Effector CD4-positive, alpha-beta T cell (primary cell): ENCODE measurements at places on chromosomes 12 and 14.

- no peak for DNase-seq
Observed at GRCh38 chr14:68192935-68193334, 373.4 kb downstream of the RAD51B start.

GRCh38 chr12:113261847-113262470, 40.7 kb downstream of the TPCN1 start:
- DNase-seq, result no peak

DNA sequence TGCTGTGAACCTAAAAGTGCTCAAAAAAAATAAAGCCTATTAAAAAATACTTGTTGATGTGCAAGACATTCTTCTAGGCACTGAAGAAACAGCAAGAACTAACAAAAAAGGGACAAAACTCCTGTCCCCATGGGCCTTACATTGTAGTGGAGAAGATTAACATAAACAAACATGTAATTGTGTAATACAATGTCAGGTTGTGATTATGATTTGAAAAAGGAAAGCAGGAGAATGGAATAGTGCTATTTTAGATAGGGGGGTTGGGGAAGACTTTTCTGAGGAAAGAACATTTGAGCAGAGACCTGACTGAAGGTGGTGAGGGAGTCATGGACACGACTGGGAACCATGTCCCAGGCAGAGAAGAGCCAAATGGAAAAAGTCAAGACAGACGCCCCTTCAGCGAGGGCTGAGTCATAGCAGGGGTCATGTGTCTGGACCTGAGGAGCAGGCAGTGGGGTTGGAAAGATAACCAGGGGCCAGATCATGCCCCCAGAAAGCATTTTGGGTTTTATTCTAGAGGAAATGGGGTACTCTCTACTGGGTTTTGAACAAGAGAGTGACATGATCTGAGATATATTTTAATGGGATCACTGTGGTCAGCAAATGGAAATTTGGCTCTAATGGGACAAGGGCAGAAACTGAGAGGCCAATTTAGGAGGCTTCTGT, 19.4 kb upstream of the IFNG start:
- no peak for DNase-seq

- DNase-seq, result no peak
Observed at GRCh38 chr12:131537267-131537958, 173.5 kb upstream of the SFSWAP start.

DNA sequence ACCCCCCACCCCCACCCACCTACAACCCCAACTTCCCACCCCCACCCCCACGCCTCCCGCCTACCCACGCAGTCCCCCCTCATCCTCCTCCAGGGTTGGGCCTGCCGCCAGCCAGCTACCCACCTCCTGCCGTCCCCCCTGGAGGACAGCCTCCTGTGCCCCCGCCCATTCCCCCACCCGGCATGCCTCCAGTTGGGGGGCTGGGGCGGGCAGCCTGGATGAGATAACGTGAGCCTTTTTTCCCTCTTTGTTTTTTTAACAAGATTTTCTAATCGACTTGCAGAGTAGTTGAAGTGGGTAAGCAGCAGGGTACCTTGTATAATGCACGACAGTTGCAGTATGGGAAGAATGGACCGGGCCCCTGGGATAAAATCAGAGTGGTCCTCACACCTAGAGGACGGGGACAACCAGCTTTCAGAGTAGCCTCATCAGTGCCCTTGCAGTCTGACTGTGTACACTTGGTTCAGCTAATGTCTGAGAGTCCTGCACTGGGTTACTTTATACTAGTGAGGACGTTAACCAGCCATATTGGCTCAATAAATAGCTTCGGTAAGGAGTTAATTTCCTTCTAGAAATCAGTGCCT, 29.4 kb downstream of the CCNK start:
- no peak for DNase-seq

DNA sequence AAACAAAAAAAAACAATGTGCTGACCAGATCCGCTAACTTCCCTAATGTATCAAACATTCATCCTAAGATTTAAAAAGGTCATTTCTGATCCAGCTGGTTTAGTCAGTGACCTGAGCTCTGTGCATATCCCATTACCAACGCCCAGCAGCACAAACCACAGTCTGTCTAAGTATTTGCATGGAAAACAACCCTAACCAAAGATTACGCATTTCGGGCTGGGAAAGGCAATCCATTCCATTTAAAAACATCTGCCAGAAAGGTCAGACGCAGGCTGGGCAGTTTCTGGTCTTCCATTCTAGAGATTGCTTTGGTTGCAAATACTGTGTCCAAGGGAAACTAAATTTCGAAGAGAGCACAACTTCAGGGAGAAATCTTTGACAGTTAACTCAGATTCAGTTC, 234.9 kb downstream of the FLRT2 start:
- DNase-seq, result no peak

GRCh38 chr14:70536830-70537229, 2.0 kb upstream of the ADAM20 start:
- no peak for DNase-seq

DNA sequence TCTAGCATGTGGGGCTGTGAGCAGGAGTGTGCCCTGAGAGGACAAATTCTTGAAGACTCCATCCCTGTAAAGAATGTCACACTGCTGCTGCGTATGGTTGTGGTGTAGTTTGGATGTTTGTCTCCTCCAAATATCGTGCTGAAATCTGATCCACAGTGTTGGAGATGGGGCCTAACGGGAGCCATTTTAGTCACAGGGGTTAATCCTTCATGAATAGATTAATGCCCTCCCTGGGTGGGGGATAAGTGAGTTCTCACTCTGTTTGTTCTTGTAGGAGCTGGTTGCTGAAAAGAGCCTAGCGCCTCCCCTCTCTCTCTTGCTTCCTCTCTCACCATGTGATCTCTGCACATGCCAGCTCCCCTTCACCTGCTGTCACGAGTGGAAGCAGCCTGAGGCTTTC, 94.5 kb upstream of the VASH1 start:
- no peak for DNase-seq

DNA sequence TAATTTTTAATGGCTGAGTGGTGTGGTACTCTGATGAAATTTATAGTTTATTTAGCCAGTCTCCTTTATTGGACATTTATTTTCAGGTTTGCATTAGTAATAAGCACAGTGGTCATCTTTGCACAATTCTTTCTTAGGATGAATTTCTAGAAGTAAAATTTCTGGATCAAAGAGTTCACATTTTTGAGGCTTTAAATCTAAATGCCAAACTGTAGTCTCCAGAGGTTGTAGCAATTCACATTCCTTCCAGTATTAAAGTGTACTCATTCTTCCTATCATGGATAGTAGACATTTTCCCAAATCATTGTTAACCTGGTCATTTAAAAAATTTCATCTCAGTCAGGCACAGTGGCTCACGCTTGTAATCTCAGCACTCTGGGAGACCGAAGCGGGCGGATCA, 24.8 kb downstream of the SLC39A9 start:
- DNase-seq, result no peak

DNA sequence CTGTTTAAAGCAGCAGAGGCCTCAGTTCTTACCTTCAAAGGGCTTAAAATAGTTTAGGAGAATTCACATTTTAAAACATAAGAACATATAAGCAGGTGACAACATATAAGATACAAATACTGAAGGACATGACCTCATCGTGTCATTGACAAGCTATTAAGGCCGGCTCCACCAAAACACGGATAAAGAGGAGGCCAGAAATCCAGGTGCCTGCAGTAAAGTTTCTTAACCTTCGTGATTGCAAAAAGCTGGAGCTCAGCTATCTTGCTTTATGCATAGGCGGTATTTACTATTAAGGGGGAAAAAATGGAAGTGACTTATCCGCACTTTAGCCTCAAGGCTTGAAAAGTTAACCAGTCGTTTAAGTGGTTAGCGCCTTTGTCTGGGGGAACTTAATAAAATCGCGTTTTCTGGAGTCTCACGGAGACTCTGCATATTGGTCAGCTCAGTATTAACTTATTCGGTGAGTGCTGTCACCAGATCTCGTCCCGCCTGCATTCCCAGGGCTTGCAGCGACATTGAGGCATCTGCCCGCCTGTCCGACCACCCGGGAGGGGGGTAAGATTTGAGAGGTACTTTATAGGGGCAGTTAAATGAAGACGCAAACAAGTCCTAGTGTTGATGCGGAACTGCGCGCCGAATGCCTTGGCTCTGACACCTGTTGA, 1.1 kb upstream of the SP1 start:
- no peak for DNase-seq

DNA sequence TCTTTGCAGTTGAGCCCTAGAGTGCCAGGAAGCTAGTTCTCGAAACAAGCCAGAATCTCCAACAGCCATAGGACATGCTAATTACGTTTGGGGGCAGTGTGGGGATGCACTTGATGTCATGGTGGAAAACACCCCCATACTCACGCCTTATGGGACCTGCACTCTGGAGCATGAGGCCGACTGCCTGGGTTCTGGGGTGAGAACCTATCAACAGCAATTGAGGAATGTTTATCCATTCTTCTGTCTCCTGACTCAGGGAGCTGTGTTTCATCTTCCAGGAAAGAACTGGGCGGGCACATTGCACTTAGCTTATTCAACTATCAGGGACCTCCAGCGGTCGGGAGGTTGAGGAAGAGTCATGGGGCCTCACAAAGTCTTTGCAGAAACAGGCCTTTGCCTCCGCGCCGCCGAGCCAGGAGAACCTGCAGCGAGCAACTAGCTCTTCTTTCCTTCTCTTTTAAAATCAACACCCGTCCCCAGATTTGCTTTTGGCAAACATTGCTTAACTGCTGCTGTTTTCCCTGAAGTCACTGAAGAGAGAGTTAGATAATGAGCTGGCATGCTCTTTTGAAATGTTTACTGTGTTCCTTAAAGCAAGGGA, 226.1 kb upstream of the DIO3 start:
- DNase-seq, result no peak

- no peak for DNase-seq
Observed at GRCh38 chr14:99257673-99258221, 14.2 kb downstream of the BCL11B start.

DNA sequence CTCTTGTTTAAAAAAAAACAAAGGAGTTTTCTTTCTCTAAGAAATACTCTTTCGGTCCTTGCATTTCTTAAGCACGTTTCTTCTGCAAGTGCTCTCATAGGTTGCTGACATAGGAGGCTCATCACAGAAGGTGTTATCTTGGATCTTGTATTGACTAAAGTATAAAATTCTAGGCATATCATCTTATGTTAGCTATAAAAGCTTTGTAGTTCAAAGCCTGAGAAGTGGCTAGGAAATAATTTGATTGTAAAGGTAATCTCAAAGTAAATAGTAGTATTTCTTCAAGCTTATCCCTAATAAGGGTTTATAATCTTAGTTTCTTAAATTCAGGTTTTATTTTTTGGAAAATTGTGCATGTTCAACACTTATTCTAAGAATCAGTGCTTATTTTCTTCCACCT, 778.9 kb downstream of the TMTC2 start:
- DNase-seq, result no peak

DNA sequence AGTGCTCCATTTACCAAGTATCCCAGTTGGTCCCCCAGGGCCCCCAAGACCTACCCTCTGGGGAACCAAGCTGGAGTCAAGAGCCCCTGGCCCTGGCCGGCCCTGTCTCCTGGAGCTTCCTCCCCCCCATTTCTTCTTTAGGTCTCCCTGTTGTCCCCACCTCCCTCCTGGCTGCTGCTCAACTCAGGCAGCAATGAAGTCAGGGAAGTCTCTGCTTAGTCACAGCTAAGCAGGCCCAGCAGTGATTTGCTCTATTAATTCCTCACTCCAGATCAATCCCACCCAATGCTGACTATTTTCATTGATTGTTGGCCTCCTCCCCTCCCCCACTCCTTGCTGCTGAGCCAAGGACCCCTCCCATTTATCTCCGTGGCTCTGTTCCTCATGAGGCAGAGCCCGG, 28.3 kb downstream of the VSX2 start:
- DNase-seq, result no peak

GRCh38 chr12:124125203-124125871, 152.3 kb downstream of the ZNF664 start:
- no peak for DNase-seq

DNA sequence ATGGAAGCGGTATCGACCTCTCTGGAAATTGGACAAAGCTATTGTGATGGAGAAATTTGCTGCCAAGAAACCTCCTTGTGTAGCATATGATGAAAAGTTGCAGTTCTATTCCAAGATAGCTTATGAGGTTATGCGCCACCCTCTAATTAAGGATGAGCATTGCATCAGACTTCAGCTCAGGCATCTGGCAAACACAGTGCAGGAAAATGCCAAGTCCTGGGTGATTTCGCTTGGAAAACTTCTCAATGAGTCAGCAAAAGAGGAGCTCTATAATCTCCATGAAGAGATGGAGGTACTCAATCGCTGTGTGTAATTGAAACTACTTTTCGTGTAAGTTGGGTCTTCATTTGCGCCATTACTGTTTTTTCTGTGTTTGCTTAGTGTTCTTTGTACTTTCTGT, 51.2 kb downstream of the DNAH10 start:
- DNase-seq, result no peak

DNA sequence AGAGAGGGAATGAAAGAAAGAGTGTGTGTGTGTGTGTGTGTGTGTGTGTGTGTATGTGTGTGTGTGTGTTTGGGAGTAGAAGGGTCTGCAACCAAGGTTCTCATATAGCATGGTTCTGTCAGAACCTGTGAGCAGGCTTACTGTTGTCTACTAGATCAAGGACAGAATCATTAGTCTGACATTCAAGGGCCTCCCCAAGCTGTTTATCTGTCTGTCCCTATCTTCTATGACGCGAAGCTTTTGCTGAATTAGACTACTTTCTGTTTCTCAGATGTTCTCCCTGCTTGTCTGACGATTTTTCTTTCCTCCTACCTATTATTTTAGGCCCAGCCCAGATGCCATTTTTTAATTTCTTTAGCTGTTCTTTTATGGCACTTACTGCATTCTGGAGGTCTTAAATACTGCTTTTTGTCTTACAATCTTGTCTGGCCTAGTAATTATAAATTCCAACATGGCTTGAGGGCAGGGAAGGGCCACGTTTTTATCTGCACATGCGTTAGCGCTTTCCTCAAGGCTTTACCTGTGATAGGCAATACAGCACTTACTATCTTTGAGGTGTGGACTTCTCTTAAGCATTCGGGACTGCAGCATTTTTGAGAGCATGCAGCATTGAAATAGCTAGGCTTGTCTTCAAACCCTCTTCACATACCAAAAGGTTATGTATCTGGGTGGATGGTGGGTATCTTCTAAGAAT, 150.2 kb downstream of the TTLL5 start:
- DNase-seq, result no peak

- no peak for DNase-seq
Observed at GRCh38 chr14:53925201-53925766, 31.3 kb downstream of the BMP4 start.

GRCh38 chr12:82870771-82871377, 184.2 kb downstream of the TMTC2 start:
- no peak for DNase-seq
